ENCODE measurements at places on chromosomes 6 and 20.
A peak's percentile ranks its signal among the peaks of the same experiment; 100 is the strongest.

GRCh38 chr20:13229538-13229937 is 8.5 kb downstream of the ISM1 start:
- no peak for DNase-seq

DNA sequence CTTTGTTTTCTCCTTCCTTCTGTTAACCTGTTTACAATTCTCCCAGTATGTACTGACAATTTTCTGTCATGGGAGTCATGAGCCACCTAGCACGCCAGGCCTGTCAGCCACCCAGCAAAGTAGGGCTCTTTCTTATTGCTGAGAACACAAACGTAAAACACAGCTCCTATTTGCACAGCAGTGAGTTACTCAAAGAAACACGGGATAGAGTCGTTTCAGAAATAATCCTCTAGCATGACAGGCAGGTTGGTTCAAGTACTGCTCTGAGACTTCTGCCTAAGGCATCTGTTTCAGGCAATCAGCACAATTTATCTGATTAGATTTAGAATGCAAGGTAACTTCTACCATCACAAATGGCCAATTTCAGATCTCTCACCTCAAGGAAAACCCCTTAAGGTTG is 88.8 kb downstream of the CD24 start:
- DNase-seq: no peak

- no peak for DNase-seq
These were observed 25.3 kb downstream of the BMP2 start for GRCh38 chr20:6792789-6793188.

- no peak for DNase-seq
These were observed 16.3 kb downstream of the HEBP2 start for GRCh38 chr6:138420356-138420755.

DNA sequence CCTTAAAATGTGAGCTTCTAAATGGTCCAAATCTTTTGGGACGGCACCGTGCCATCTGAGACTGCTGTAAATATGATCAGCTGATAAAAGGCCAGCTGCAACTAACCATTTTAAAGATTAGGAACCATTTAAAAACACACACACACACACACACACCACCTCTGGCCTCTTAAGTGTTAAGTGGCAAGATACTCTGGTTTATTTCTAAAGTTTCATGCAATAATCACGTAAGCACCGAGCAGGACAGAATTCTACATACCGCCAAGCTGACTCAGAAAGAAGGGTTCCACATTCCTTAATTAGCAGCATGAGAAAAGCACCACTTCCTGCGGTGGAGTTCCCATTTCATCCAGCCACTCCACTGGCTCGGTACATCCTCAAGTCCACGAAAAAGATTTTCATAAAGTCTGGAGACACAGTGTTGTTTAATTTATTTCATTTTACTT is 17.8 kb upstream of the ZNF217 start:
- peak; percentile 12 for DNase-seq

- DNase-seq: no peak
These were observed 5.1 kb downstream of the BTN2A2 start for GRCh38 chr6:26388014-26388413.

DNA sequence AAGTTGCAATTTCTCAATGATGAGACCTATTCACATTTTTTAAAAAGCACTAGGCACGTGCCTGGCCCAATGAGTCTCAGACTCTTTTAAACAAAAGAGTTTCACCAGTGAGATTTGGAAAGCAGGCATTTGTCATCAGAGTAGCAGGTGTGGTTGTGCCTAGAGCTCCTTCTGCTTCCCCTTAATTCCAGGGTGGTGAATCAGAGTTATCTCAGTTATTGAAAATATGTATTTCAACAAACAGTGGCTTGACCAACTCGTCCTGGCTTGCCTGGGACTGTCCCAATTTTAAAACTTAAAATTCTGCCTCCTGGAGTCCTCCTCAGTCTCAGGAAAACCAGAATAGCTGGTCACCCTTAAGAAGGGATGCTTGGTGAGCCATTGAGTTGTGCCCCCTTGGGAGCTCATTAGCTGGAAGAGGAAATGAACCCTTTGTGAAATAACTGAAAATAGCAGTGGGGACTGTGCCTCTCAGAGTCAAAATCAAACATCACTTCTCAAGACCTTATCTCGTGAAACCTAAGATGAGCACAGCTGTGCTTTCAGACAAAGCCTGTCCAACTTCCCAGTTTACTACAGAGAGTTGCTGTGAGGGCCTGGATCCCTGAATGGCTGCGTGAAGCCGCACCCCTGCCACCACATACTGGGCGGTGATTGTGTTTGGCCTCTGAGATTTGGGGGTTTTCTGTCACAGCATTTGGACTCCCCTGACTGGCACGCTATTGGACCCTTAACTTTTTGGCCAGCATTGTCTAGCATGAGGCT is 116.3 kb downstream of the ANKRD60 start:
- DNase-seq: no peak

GRCh38 chr6:32852844-32853540 is 512 bp downstream of the TAP1 start:
- DNase-seq: peak; percentile 87

- no peak for DNase-seq
These were observed 72.5 kb downstream of the ITCH start for GRCh38 chr20:34435589-34435988.

- no peak for DNase-seq
These were observed 111.1 kb upstream of the DST start for GRCh38 chr6:56753811-56754210.

GRCh38 chr6:39050453-39051112 is 2.0 kb downstream of the GLP1R start:
- peak; percentile 30 for DNase-seq

DNA sequence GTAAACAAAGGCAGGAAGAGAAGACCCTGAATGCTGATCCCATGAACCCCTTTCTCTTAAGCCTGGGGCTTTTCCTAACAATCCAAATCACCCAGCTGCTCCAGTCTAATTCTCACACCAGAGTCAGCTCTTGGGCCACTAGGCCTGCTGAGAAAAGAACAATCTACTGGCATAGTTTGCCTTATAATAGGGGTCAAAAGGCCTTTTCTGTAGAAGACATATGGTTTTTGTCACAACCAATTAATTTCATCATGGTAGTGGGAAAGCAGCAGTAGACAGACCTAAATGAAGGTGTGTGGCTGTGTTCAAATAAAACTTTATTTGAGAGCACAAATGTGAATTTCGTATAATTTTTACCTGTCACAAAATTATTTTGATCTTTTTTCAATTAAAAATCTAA is 994.7 kb upstream of the EPHA7 start:
- DNase-seq: no peak

GRCh38 chr6:157790548-157791160 is 32.4 kb upstream of the SNX9 start:
- DNase-seq: no peak

- DNase-seq: no peak
These were observed 111.2 kb downstream of the SCML4 start for GRCh38 chr6:107712665-107713551.

DNA sequence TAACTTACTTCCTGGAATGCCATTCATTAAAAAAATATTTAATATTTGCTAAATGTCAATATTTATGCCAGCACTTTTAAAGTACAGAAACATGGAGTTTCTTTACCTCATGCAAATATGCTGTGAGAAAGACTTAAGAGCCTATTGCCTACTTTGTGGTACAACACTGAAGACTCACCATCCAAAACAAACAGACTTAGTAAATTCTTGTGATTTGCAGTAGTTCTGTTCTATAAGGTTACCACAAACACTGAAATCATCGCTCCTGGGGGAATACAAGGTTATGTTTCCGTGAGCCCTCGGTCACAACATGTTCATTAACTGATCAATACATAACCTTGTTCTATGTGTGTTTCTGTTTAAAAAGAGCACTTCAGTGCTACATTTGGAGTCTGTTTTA is 78.3 kb downstream of the ATG5 start:
- DNase-seq: no peak

DNA sequence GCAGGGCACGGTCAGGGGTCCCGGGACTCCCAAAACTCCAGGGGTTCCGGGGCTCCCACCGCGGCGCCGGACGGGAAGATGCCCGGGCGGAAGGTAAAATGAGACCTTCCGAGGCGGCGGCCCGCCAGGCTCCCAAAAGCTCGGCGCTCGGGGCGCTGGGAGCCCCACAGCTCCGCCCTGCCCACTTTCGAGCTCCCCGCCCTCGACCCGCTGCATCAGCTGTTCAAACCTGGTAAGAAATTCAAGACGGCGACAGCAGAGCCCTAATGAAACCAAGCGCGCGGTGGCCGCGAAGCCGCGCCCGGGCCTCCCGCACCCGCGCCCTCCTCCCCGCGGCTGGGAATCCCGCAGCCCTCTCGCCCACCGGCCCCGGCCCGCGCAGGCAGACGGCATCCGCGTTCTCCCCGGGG is 369 bp downstream of the SLC4A11 start:
- DNase-seq: peak; percentile 81

Data from activated effector memory CD4-positive, alpha-beta T cell treated with anti-CD3 and anti-CD28 coated beads, Interleukin-2, amount 50 U/mL, for 16 hours (primary cell).